Activated naive CD4-positive, alpha-beta T cell treated with anti-CD3 and anti-CD28 coated beads, Interleukin-2, amount 50 U/mL, for 16 hours (primary cell): ENCODE measurements at places on chromosomes 3 and 15.

GRCh38 chr3:197734667-197735318, 1.9 kb downstream of the RUBCN start:
- DNase-seq, result no peak

- DNase-seq, result no peak
These were observed 88.2 kb upstream of the TSC22D2 start for GRCh38 chr3:150319900-150320299.

DNA sequence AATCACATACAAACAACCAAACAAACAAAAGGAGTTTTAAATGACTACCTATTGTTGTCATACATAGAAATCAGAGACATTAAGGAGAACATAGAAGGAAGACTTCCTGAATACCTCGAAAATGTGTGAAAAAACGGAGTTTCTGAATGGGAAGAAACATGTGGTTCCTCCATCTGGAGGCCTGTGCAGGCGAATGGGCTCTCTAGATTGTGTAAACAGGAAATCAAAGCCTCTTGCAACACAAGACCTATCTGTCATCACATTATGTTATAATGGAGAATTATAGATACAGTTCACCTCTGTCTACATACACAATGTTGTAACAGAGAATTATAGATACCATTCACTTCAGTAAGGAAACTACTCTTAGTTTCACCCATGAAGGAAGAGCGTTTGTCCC, 44.1 kb downstream of the RUBCN start:
- no peak for DNase-seq

DNA sequence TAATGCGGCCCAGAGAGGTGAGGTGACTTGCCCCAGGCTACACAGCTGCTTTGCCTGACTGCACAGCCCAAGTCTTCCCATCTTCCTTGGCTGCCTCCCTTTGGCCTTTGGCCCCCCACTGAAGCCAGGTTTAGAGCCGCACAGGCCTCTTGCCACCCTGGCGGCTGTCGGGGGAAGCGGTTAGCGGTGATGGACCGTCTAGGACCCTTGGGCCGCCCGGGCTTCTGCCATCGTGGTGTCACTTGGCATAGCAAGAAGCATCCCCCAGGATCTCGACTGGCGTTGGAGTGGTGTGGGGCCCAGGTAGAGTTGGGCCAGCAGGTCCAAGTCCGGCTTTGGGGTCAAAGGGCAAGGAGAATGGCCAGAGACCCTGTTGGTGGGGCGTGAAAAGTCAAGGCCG, 61.0 kb downstream of the LINGO1 start:
- no peak for DNase-seq

GRCh38 chr15:58440158-58440910, 8.5 kb downstream of the LIPC start:
- DNase-seq, result no peak

GRCh38 chr15:92502930-92503857, 109.5 kb downstream of the ST8SIA2 start:
- no peak for DNase-seq

DNA sequence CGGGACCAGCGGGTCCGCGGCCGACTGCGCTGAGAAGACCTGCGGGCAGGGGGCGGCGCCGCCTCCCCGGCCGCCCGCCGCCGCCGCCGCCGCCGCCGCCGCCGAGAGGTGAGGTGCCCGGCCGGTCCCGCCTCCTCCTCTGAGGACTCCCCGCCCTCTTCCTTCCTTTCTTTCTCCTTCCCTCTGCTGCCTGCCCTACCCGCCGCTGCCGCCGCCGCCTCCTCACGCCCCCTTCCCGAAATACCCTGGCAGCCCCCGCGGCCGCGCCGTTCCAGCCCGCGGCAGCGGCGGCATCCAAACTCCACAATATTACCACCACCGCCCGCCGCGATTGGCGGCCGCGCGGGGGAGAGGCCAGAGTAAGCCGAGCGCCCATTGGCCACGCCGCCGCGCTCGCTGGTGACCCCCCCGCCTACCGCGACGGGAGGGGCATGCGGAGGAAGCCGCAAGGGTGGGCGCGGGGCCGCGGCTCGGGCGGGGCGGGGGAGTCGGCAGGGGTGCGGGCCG, 61.8 kb upstream of the ANKRD28 start:
- peak; percentile 84 for DNase-seq

DNA sequence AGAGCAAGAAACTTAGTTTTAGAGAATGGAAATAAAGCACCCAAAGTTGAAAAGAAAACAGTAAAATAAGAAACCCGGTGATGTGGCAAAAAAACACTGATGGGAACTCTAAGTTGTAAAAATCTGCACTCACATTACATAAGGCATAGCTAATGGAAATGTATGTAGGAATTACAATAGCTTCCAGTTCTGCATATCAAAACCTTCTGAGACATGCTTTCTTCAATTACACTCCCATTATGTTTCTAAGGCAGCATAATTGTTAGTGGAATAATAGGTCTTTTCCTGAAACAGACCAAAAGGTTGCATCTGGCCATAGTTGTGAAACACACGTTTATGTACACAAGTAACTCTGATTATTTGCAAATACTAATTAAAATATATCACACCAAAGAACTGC, 41.4 kb downstream of the SLC30A4 start:
- DNase-seq, result no peak
